Nephron progenitor cell (in vitro differentiated cells): ENCODE measurements at places on chromosomes 1 and 21.

DNA sequence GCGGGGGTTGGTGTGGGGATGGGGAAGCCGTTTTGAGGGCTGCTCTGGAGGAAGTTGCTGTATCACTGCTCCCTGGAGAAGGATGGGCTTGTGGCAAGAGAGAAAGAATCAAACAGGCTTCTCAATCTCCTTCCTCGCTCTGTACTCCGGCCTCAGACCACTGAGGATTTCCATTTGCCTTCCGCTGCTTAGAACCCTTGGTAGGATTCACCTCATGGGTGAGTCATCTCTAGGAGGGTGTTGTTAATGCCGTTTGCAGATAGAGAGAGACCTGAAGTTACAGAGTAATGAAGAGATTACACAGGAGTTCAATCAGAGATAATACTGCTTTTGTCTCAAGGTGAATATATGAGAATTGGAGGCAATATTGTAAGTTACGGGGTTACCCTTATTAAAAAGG is 15.3 kb downstream of the SLC35F3 start:
- DNase-seq = no peak

GRCh38 chr1:115379943-115380342 is 41.9 kb upstream of the NGF start:
- DNase-seq = no peak

DNA sequence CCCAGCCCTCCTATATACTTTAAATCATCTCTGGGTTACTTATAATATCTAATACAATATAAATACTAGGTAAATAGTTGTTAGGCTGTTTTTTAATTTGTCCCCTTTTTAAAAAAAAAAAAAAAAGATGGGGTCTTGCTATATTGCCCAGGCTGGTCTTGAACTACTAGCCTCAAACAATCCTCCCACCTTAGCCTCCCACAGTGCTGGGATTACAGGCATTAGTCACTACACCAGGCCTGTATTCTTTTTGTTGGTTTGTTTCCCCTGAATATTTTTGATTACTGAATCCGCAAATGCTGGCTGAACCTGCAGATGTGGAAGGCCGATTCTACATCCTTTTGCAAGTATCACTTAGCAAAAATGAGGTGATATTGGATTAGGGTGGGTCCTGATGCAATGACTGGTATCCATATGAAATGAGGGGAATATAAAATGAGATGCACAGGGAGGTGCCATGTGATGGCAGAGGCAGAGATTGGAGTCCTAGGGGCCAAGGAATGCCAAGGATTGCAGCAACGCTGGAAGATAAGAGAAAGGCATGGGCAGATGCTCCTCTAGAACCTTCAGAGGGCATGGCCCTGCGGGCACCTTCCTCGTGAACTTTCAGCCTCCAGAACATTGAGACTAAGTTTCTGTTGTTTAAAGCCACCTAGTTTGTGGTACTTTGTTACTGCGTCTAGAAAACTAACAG is 58.8 kb downstream of the SSBP3 start:
- no peak for DNase-seq

- DNase-seq = peak; percentile 83
Measured at GRCh38 chr1:204128964-204129896, 22.6 kb downstream of the ETNK2 start.

- no peak for DNase-seq
Measured at GRCh38 chr1:221530791-221531190, 211.1 kb downstream of the DUSP10 start.

- no peak for DNase-seq
Measured at GRCh38 chr1:213683529-213683928, 304.2 kb upstream of the PROX1 start.

- no peak for DNase-seq
Measured at GRCh38 chr1:192516776-192517297, 58.7 kb upstream of the RGS1 start.

DNA sequence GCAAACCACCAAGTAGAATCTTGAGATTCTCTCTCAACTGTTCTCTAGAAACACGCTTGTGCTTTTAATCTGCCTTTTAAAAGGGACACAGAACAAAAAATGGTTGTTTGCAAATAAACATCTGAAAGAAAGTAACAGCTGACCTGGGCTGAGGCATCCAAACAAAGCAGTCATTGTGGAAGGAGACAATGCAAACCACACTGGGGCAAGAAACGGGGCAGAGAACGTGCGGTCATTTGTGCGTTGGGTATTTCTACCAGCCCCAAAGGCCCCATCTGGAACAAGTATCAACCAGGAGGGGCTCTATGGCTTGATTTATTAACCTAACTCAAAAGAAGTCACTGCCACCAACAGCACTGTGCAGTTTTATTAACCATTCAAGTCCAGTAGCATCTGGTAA is 6.0 kb downstream of the STMN1 start:
- DNase-seq = no peak

DNA sequence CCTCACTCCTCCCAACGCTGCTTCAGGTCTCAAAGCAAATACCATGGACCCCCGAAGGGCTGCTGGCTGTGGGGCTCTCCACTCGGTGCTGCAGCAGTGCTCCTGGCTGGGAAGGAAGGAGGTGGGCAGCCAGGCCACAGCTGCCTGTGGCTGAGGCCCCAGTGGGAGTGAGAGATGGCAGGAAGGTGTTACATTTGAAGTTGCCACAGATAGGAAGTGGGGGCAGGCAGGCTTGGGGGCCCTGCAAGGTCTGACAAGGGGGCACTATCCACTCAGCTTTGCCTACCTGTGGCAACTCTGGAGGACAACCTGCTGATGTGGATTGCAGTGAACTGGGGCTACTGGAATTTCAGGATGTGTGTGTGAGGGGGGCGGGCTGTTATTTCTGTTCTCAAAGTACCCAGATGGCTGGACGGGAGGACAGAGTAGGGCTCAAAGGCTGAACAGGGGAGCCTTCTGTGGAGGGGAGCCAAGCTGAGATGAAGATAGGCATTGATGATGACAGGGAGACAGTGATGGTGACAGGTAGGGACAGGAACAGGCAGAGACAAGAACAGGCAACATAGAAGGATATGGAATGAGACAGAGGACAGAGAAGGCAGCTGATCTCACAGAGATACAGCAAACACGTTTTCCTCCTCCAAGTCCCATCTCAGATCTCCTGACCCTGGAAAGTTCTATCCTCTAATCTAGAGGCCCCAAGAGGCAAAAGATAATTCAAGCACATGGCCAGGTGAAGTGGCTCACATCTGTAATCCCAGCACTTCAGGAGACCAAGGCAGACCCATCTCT is 1.8 kb downstream of the ZNF683 start:
- DNase-seq = no peak

DNA sequence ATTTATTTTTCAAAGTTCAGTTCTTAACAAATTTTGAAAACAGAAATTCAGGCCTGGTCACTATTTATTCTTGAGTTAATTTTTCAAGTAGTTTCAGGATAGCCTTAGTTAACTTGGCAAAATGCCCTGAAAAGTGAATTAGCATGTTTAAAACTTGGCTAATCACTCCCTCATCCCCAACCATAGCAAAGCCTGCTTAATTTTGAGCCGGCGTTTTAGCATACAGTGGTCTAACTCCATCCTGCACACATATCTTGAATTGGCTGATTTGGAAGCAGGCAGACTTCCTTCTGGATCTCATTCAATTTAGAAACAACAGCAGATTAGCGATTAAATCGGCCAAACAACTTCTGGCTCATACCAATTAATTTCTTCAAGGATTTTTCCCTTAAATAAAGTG is 439.2 kb downstream of the PTBP2 start:
- no peak for DNase-seq

DNA sequence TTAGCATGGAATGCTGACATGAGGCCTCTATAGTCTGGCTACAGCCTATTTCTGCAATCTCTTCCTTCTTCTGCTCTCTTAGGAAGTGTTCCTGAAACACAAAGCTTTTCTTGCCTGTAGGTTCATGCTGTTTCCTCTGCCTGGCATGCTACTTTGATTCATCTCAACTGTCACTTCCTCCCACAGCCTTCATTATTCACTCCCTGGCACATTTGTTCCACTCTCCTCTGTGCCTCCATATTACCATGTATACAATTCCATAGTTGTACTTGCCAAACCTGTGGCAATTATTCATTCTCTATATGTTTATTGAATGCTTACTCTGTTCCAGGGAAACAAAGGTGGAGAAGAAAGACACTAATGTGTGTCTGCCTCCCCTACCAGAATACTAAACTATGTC is 210.2 kb downstream of the LRRC7 start:
- no peak for DNase-seq

DNA sequence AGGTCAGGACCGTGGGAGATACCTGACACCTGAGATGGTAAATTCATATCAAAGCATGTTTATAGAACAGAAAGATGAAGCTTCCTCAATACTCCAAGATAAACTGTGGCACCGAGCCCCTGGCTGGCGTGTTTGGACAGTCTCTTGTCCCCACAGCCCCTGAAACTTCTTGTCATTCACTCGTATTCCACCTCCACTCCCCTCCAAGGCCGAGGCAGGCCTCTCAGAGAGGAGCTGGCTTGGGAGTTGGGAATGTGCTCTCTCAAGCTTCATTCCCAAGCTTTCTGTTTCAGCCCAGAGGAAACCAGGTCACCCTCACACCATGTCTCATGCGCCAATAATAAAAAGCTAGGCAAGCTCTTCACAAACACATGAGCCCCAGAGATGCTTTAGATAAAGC is 86.1 kb downstream of the NPHP4 start:
- no peak for DNase-seq

GRCh38 chr1:231921646-231922345 is 295.2 kb downstream of the DISC1 start:
- DNase-seq = no peak

GRCh38 chr1:205554026-205554811 is 49.8 kb downstream of the CDK18 start:
- no peak for DNase-seq

- DNase-seq = no peak
Measured at GRCh38 chr1:11874624-11875023, 15.9 kb upstream of the NPPB start.

- no peak for DNase-seq
Measured at GRCh38 chr1:109622895-109623294, 3.3 kb downstream of the AMPD2 start.

GRCh38 chr1:147720557-147720956 is 39.8 kb downstream of the GJA5 start:
- DNase-seq = no peak

DNA sequence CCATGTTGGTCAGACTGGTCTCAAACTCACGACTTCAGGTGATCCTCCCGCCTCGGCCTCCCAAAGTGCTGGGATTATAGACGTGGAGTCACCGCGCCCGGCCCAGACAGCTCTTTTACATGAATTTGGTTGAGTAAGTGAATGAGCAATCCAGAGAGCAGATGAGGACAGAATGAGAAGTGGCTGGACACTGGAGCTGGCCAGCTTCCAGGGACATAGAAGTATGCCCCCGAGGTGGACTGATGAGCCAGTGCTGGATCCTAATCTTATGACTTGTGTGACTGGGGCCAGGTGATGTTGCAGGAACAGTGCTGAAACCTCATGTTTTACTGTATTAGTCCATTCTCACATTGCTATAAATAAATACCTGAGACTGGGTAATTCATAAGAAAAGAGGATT is 35.9 kb upstream of the KANK4 start:
- no peak for DNase-seq

DNA sequence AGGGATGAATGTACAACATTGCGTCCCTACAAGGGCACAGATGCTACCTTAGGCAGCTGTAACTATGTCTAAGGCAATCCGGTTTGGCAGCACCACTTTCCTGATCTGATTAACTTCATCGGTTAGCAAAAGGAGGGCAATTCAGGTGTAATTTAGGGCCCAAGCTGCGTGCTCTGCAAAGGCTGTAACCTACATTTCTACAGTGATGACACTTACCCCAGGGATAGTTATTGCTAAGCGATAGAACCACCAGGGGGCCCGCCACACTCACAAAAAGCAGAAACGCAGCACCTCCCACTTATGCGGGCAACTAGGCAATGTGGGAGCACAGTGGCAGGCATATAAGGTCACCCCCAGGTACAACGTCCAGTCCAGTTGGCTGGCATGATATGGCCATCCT is 113.5 kb downstream of the GDAP2 start:
- DNase-seq = no peak

GRCh38 chr1:185360714-185361113 is 43.7 kb upstream of the IVNS1ABP start:
- no peak for DNase-seq

DNA sequence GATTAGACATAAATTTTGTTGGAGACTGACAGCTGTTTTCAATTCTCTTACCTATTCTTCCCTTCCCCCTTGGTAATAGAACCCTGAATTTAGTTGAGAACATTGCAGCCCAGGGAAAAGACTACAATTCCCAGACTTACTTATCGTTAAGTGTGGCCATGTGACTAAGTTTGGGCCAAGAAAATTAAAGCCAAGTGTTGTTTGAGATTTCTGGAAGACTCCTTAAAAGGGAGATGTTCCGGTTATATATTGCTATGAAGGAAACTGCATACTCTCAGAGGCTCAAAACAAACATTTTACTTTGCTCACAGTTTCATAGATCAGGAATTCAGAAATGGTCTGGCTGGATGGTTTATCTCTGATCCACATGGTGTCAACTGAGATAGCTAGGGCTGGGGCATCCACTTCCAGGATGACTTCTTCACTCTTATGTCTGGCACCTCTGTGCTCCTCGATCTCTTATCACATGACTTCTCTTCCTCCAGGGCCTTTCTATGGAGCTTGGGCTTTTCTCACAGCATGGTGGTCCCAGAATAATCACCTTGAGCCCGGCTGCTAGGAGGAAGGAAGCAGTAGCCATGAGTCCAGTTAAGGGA is 22.4 kb upstream of the CD34 start:
- no peak for DNase-seq

DNA sequence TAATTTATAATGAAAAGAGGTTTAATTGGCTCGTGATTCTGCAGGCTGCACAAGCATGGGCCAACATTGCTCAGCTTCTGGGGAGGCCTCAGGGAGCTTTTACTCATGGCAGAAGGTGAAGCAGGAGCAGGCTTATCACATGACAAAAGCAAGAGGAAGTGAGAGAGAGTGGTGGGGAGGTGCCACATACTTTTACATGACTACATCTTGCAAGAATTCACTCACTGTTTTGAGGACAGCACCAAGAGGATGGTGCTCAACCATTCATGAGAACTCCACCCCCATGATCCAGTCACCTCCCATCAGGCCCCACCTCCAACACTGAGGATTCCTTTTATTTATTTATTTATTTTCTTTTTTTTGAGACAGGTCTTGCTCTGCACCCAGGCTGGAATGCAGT is 5.5 kb upstream of the PLEKHM2 start:
- no peak for DNase-seq
